Fibroblast of the aortic adventitia (primary cell): ENCODE measurements at places on chromosomes 12 and 14. TPM values are rescaled to one million over a fixed set of nuclear protein-coding genes. Genes with fewer than 3 reads are reported as not detected.

- no peak for DNase-seq
Measured at GRCh38 chr12:26919216-26919555, 18.6 kb downstream of the INTS13 start.

DNA sequence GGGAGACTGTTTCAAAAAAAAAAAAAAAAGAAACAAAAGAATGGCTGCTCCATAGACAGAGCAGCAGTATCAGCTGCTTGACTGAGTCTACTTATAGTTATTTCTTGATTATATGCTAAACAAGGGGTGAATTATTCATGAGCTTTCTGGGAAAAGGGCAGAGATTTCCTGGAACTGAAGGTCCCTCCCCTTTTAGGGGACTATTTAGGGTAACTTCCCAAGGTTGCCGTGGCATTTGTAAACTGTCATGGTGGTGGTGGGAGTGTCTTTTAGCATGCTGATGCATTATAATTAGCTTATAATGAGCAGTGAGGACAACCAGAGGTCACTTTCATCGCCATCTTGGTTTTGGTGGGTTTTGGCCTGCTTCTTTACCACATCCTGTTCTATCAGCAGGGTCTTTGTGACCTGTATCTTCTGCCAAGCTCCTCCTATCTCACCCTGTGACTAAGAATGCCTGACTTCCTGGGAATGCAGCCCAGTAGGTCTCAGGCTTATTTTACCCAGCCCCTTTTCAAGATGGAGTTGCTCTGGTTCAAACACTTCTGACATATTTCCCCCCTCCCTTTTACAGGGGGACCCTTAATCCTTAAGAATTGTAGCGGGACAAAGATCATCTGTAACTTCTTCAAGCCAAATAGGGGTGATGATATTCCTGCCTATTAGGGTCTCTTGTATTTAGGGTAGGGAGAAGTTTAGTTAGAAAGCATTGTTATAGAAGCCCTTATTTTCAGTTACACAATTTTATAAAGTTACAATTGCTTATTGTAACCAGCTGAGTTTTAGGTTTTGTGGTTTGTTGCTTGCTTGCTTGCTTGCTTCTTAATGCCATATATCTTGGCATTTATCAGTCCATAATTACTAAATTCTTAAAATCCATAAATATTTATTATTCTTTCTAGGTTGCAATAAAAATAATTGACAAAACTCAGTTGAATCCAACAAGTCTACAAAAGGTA lies 42.5 kb downstream of the MARK3 start:
- peak; percentile 77 for DNase-seq

- no peak for DNase-seq
Measured at GRCh38 chr12:32788405-32788804, 32.7 kb upstream of the YARS2 start.

The ZNF641 gene
- total RNA-seq: 6.3 and 9.9 TPM in 2 replicates

GRCh38 chr12:3544296-3544965 lies 53.4 kb downstream of the PRMT8 start:
- DNase-seq: no peak

- DNase-seq: no peak
Measured at GRCh38 chr14:68603533-68604360, 189.1 kb downstream of the ZFP36L1 start.

DNA sequence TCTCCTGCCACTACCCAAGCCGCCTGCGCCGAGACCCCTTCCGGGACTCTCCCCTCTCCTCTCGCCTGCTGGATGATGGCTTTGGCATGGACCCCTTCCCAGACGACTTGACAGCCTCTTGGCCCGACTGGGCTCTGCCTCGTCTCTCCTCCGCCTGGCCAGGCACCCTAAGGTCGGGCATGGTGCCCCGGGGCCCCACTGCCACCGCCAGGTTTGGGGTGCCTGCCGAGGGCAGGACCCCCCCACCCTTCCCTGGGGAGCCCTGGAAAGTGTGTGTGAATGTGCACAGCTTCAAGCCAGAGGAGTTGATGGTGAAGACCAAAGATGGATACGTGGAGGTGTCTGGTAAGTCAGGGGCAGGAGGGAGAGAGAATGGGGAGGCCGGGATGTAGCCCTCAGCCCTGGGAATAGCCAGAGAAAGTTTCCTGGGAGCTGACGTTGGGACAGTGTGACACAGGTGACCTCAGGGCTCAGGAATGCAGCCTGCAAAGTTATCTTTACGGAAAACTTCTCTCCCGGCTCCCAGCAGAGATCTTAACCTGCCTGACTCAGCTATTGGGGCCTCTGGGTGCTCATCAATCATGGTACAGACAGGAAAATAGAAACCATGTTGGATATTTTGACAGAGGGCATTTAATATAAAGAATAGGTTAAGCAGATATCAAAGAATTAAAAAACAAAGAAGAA lies 747 bp downstream of the HSPB8 start:
- DNase-seq: peak; percentile 68

The SERPINA10 gene
- not detected in 2 replicates for total RNA-seq

DNA sequence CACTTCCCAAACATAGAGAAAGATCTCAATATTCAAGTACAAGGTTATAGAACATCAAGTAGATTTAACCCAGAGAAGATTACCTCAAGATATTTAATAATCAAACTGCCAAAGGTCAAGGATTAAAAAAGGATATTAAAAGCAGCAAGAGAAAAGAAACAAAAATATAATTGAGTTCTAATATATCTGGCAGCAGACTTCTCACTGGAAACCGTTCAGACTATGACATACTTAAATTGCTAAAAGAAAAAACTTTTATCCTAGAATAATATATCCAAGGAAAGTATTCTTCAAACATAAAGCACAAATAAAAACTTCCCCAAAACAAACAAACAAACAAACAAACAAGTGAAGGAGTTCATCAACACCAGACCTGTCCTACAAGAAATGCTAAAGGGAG lies 92.4 kb downstream of the FSCB start:
- DNase-seq: no peak

- DNase-seq: no peak
Measured at GRCh38 chr12:122035292-122035691, 13.6 kb downstream of the BCL7A start.

GRCh38 chr14:56119201-56119981 lies 1.2 kb downstream of the PELI2 start:
- DNase-seq: peak; percentile 25

DNA sequence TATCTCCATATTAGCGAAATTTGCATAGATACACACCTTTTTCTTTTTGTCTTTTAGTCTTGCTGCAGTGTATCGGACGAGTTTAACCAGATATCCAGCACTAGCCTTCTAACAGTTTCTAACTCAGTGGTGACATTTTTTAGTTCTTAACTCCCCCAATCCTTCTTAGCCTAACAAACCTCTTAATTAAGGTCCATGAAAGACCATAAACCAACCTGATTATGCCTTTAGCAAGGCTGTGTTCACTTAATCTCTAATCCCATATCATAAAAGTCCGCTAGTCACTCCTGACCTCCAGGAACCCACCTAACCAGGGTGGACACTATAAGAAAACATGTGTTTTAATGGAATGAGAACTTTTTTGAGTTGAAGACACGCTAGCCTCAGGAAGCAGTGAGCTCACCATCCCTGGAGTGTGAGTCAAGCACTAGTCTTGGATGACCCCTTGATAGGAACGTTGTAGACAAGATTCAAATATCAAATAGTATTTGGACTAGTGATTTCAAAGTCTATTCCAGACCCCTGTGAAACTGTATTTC lies 9.5 kb downstream of the CDKN1B start:
- DNase-seq: peak; percentile 79

DNA sequence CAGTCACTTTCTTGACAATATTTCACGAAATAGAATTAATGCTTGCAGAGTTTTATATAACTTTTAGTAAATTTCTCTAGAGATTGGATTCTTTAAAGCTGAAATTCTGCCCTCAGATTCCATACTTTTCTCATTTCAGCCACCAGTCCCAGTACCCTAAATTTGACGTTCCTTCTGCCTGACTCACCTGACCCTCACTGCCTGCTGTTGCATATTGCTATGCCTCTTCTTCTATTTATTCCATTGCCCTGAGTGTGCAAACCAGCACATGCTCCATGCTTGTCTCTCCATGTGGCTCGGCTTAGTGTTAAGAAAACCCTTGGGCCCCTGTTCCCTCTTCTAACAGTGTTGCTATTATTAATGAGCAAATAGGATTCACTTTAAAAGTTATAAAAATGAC lies 533.3 kb downstream of the LRFN5 start:
- DNase-seq: peak; percentile 6

- DNase-seq: no peak
Measured at GRCh38 chr12:76852106-76852505, 26.7 kb downstream of the CSRP2 start.

The OTOGL gene
- total RNA-seq: 0.16 and 0.27 TPM in 2 replicates

The POMT2 gene
- total RNA-seq: 15.2 and 22.9 TPM in 2 replicates

DNA sequence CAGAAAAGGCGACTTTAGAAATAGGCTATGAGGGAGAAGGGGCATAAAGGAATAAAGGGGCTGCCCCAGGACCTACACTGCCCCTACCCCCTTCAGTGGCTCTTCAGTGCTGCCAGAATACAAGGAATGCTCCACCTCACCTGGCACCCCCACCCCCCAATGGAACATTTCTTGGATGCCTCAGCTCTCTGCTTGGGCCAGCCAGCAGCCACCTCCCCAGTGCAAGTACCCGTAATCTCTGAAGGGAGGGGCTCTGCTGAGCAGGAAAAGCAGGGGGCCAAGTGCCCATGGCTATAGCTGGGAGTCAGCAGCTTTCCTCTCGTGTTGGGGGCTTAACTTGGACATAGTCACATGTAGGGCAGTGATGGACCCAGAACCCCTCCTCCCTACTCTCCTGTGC lies 33.3 kb downstream of the BAZ2A start:
- DNase-seq: no peak

DNA sequence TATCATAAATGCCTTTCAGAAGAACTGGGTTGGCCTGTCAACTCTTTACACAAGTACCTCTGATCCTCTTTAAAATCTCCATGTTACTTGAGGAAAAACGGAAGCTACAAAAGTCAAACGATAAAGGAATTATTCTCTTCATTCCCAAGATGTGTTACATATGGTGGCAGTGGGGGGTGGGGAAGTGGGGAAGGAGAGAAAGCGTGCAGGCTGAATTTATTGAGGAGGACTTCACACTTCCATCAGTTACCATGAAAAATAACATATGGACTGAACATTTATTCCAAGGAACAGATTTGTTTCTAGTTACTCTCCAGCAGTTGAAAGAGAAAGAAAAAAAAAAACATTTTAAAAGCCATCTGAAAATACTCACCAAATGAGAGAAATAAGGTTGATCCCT lies 474.4 kb upstream of the DCN start:
- no peak for DNase-seq

The ZNF891 gene
- total RNA-seq: 1.8 and 1.9 TPM in 2 replicates

DNA sequence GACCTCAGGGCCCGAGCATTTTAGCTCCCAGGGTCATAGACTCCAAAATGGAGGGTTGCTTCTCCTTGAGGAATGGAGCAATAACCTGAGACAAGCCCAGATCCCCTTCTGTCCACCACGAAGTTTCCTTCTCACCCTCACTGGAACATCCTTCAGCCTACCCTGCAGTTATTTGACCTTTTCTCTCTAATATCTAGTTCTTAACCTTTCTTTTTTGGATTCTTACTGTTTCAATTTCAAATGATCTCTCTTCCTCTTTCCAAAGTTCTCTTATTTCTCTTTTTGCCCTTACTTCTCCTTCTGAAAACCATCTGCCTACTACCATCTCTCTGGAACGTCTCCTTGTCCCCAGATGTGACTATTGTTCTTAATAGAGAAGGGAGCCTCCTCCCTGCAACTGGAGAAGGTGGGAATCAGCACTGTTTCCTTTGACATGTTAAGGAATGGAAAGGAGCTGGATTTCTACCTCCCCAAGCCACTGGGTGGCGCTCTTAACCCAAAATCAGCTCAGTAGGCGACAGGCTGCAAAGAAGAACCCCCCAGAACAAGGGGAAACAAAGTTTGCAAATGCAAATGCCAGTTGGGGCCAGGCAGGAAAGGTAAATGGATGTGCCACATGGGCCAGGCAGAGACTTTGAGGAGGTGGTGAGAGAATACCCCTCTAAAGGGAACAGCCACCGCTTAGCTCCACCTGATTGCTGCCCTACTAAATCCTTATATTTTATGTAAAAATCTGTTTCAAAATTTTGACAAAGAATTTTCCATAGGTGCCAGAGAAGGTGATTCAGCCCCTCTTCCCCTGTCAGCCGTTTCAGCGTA lies 22.4 kb upstream of the PDE1B start:
- DNase-seq: peak; percentile 16

DNA sequence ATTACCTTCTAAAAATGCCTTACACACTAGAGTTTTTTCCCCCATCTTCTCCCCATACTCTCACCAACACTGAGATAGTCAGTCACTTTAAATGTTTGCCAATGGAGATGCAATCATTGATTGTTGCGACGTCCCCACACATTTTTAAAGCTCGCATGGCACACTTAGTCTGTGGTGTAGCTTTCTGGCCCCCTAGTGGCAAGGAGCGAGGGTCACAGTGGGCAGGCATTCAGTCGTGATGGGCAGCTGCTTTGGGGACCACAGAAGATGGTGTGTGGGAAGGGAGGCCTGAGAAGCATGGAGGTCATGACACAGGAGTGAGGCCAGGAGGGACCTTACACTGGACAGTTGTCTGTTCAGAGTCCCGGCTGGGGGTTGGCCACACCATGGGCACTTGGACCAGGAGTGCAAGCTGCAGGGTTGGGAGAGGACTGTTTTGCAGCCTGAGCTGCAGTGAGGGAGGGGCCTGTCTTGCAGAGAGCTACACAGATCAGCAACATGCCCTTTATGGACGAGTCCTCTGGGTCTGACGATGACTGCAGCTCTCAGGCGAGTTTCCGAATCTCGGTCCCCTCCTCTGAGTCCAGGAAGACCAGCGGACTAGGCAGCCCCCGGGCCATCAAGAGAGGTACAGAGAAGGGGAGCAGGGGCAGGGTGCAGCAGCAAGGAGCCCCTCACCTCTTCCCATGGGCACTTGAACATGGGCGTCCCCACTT lies 28.6 kb downstream of the PIGH start:
- peak; percentile 65 for DNase-seq

DNA sequence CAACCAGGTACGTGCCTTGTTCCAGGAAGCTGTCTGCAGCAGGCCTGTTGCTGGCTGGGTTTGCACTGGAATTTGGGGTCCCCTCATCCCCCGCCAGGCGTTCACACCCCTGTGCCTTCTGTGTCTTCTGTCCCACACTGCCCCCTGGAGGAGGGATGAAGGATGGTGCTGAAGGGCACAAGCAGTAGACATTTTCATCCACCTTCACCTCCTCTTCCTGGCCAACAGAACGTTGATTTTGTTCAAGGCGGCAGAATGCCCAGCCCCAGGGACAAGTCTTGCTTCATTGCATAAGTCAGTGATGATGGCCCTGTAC lies 122.1 kb downstream of the CALM1 start:
- no peak for DNase-seq

The DCN gene
- 1,482 and 2,298 TPM in 2 replicates for total RNA-seq

The LRP1-AS gene
- not detected in 2 replicates for total RNA-seq

GRCh38 chr12:114690267-114691135 lies 6.5 kb upstream of the TBX3 start:
- no peak for DNase-seq

DNA sequence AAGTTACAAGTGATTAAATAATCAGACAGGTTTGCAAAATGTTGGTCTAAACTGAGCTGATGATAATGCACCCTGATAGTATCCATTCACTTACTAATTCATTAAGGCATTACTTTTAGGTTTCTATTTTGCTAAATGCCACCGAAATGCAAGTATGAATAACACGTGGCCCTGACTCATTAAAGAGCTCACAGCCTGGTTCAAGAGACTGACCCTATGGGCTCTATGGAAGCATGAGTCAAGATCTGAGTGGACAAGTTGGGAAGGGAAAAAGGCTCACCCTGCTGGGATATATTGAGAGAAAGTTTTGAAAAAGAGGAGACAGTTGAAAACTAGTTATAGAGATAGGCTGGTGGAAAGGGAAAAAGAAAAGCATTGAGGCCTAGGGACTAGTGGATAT lies 14.8 kb upstream of the LRRC9 start:
- DNase-seq: peak; percentile 11

GRCh38 chr12:89038831-89039512 lies 313.3 kb downstream of the DUSP6 start:
- no peak for DNase-seq
